ENCODE measurements at places on chromosomes 5 and 9. TPM values are rescaled to one million over a fixed set of nuclear protein-coding genes. Genes with fewer than 3 reads are reported as not detected.

LHX6 gene
- not detected for polyA plus RNA-seq

FOXE1 gene
- polyA plus RNA-seq = 0.99 TPM

ANKRD34B gene
- polyA plus RNA-seq = not detected

KLF9 gene
- polyA plus RNA-seq = 5.3 TPM

GRCh38 chr5:122292332-122292731 is 19.7 kb upstream of the SNCAIP start:
- no peak for DNase-seq

- no peak for DNase-seq
Observed at GRCh38 chr9:128742401-128742800, 18.5 kb upstream of the ZDHHC12 start.

GRCh38 chr5:55816342-55816741 is 34.8 kb upstream of the IL31RA start:
- peak; percentile 18 for DNase-seq

DNA sequence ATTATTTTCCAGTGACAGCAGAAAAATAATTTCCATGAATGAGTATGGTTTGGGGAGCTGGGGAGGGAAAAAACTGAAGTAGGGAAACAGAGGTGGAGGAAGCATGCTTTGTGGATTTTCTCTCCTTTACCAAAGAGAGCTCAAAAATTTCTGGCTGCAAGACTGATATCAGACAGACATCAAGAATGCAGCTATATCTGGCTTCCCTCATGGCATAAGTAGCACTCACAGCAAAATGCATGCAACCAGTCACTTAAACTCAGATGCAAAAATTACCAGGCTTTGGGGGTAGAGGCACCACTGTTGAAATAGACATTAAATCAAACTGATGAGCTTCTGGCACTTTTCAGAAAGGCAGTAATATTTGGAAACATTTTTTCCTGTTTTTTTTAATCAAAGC is 196.9 kb downstream of the TSSK1B start:
- DNase-seq = no peak

DNA sequence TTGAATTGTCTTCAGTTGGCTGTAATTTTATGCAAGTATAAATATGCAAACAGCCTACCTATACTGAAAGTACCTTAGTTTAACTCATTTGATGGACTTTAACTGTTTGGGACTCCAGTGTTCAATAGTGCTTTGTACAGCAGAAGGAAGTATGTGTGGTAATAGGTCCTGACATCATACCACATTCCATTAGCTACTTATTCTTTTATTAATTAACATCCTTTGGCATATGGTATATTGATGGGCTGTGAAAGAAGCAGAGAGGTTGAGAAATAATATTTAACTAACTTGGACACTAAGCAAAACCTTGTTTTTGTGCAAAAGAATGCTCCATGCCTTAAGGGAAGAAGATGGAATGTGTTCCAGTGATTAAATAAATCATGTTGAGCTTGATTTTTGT is 97.6 kb upstream of the SEMA6A start:
- DNase-seq = no peak

DNA sequence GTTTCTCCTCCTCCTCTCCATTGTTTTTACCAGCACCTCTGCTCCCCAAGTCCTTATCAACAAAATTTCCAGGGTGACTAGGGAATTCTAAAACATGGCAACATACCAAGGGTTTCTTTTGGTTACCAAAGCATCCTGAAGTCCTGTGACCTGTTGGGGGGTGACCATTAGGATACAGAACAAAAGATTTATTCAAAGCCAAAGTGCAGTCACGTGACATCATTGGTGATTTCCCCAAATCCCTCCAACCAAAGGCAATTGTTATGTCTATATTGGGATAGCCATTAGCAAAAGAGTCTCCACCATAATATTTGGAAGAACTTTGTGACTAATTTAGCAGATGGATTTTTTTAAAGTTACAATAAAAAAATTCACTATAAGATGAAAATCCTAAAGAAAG is 168.4 kb downstream of the TRPM6 start:
- no peak for DNase-seq

- no peak for DNase-seq
Observed at GRCh38 chr5:1827886-1828397, 26.7 kb downstream of the NDUFS6 start.

Measured in hepatocyte (in vitro differentiated cells).